ENCODE measurements at places on chromosomes 7 and 10. TPM values are rescaled to one million over a fixed set of nuclear protein-coding genes. Genes with fewer than 3 reads are reported as not detected.

Gene AP3M1
- 35.0 TPM for total RNA-seq

DNA sequence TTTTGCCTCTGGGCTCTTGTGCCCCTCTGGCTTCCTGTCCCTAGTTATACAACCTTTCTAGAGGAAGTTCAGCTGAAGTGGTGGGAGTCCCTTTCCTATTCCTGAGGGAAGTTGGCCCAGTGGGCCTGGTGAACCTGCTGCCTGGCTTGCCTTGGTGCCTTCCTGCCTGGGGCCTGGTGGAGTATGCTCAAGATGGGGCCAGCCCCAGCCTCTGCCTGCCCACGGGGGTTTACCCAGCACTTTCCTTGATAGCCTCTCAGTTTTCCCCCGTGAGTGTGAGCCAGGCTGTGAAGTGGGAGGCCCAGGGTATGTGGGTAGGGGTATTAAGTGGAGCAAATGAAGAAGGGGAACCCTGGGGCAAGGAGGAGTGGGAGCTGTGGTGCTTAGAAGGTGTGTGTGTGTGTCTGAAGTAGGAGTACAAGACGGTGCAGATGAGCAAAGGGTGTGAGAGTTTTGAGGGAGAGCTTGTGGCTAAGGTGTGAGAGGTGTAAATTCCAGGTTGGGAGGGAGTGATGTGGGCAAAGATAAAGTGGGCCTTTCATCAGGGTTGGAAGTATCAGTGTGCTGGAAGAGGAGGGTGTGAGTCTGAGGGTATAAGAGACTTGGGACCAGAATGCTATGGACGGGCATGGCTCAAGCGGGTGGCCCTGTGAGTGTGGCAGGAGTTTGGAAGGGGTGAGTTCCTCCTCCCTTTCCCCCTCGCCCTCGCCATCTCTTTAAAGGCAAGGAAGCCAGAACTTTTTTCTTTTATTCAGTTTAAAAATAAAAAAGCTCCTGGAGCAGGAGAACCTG, 10.9 kb upstream of the PAX2 start:
- no peak for DNase-seq
- H3K27me3 ChIP-seq, result peaks cover 82% of the 10 kb centered on the region
- no peak overlapping the region for H3K4me3 ChIP-seq
- H3K4me1 ChIP-seq, result peaks cover 7% of the 10 kb centered on the region

Gene AKR1C4
- not detected for total RNA-seq

- H3K27ac ChIP-seq, result peak overlapping the region; percentile 72
- peaks cover 19% of the 10 kb centered on the region for H3K36me3 ChIP-seq
- peak; percentile 65 for DNase-seq
- H3K4me3 ChIP-seq, result peak overlapping the region; percentile 8
- no peaks in the 10 kb centered on the region for H3K27me3 ChIP-seq
These were observed 39.5 kb downstream of the AGK start for GRCh38 chr7:141590666-141591065.

GRCh38 chr7:102418592-102418991, 14.8 kb upstream of the ORAI2 start:
- no peaks in the 10 kb centered on the region for H3K27me3 ChIP-seq
- H3K36me3 ChIP-seq, result peaks cover 92% of the 10 kb centered on the region
- H3K27ac ChIP-seq, result no peak overlapping the region
- no peak overlapping the region for H3K4me3 ChIP-seq

Gene MAGI2
- total RNA-seq, result 0.07 TPM

Gene IFIT2
- 0.58 TPM for total RNA-seq

Gene COL26A1
- total RNA-seq, result not detected

GRCh38 chr7:131648491-131648890, 92.1 kb upstream of the PODXL start:
- no peaks in the 10 kb centered on the region for H3K27me3 ChIP-seq
- H3K36me3 ChIP-seq, result no peaks in the 10 kb centered on the region
- no peak for DNase-seq
- no peak overlapping the region for H3K4me3 ChIP-seq

Gene DCLRE1C
- 11.5 TPM for total RNA-seq

- H3K4me3 ChIP-seq, result no peak overlapping the region
- peak; percentile 47 for DNase-seq
- H3K4me1 ChIP-seq, result no peaks in the 10 kb centered on the region
- H3K36me3 ChIP-seq, result no peaks in the 10 kb centered on the region
- peaks cover 11% of the 10 kb centered on the region for H3K27me3 ChIP-seq
These were observed 28.1 kb upstream of the HERPUD2 start for GRCh38 chr7:35723011-35723410.

DNA sequence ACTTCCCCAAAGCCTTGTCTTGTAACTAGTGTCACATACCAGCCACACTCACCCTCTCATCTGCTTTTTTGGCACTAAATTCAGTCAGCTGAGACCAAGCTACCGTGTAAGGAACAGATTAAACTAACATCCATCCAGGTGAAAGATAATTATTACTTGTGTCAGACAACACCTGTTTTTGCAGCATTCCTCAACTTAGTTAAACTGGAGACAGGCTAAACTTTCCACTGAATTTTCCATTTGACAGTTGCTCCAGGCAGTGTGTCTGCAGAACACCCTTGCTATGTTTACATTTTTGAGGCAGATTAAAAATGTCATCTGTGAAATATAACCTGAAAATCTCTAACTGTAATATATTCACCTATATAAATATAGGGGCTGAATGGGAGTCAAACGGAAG, 73.6 kb downstream of the CYP26A1 start:
- no peak overlapping the region for H3K27ac ChIP-seq
- H3K27me3 ChIP-seq, result no peaks in the 10 kb centered on the region
- no peak for DNase-seq
- H3K4me1 ChIP-seq, result peaks cover 27% of the 10 kb centered on the region
- H3K4me3 ChIP-seq, result no peak overlapping the region
- no peaks in the 10 kb centered on the region for H3K36me3 ChIP-seq

GRCh38 chr10:34596351-34596750, 218.7 kb downstream of the PARD3 start:
- no peak for DNase-seq
- H3K27ac ChIP-seq, result no peak overlapping the region
- no peak overlapping the region for H3K4me3 ChIP-seq
- H3K36me3 ChIP-seq, result peaks cover 9% of the 10 kb centered on the region

- peaks cover 22% of the 10 kb centered on the region for H3K27me3 ChIP-seq
- DNase-seq, result peak; percentile 20
These were observed 3.6 kb downstream of the VWC2 start for GRCh38 chr7:49776994-49777393.

DNA sequence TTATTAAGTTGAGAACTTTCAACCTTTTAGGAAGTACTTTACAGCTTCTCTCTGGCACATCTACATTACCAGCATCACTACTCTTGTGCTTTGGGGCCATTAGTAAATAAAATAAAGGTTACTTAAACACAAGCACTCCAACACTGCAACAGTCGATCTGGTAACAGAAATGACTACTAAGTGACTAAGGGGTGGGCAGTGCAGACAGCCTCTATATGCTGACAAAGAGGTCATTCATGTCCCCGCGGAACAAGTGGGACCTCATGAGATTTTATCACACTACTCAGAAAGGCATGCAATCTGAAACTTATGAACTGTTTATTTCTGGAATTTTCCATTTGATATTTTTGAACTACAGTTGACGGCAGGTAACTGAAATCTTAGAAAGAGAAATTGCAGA, 111.3 kb upstream of the DNAJB12 start:
- no peak overlapping the region for H3K27ac ChIP-seq
- no peaks in the 10 kb centered on the region for H3K4me1 ChIP-seq
- DNase-seq, result no peak
- H3K27me3 ChIP-seq, result no peaks in the 10 kb centered on the region
- H3K4me3 ChIP-seq, result no peak overlapping the region

GRCh38 chr7:132755538-132756483, 179.5 kb upstream of the PLXNA4 start:
- no peaks in the 10 kb centered on the region for H3K36me3 ChIP-seq
- no peaks in the 10 kb centered on the region for H3K4me1 ChIP-seq
- no peak overlapping the region for H3K27ac ChIP-seq
- DNase-seq, result peak; percentile 16
- H3K4me3 ChIP-seq, result no peak overlapping the region
- H3K27me3 ChIP-seq, result no peaks in the 10 kb centered on the region

DNA sequence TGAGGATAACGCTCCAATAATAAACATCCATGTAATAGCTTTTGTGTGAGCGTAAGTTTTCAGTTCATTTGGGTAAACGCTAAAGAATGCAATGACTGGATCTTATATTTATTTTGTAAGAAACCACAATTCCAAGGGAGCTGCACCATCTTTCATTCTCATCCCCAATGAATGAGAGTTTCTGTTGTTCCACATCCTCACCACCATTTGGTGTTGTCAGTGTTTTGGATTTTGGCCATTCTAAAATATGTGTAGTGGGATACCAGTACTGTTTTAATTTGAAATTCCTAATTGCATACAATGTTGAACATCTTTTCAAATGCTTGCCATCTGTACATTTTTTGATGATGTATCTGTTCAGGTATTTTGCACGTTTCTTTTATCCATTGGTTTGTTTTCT, 50.9 kb upstream of the SEMA3D start:
- DNase-seq, result no peak
- no peaks in the 10 kb centered on the region for H3K36me3 ChIP-seq
- H3K27ac ChIP-seq, result no peak overlapping the region
- peaks cover 87% of the 10 kb centered on the region for H3K27me3 ChIP-seq

DNA sequence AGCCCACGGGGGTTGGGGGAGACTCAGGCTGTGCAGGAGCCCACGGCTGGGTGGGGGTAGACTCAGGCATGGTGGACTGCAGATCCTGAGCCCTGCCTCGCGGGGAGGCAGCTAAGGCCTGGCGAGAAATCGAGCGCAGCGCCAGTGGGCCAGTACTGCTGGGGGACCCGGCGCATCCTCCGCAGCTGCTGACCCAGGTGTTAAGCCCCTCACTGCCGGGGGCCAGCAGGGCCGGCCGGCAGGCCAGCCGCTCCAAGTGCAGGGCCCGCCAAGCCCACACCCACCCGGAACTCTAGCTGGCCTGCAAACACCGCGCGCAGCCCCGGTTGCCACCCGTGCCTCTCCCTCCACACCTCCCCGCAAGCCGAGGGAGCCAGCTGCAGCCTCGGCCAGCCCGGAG, 33.4 kb downstream of the SP4 start:
- H3K27ac ChIP-seq, result no peak overlapping the region
- DNase-seq, result no peak
- peaks cover 7% of the 10 kb centered on the region for H3K36me3 ChIP-seq

DNA sequence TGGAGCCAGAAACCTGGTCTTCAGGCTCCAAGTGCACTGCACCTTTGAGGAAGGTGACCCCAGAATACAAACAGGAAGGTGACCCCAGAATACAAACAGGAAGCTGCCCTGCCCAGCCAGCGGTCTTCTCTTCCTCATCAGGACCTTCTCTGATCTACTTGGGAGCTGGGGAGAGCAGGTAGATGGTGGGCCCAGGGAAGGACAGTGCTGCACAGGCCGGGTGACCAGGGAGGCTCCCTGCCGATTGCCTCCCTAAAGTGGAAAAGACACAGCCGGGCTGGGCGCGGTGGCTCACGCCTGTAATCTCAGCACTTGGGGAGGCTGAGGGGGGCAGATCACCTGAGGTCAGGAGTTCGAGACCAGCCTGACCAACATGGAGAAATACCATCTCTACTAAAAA, 151.8 kb upstream of the CHST15 start:
- H3K27ac ChIP-seq, result no peak overlapping the region
- no peaks in the 10 kb centered on the region for H3K27me3 ChIP-seq
- no peak for DNase-seq
- no peak overlapping the region for H3K4me3 ChIP-seq
- H3K36me3 ChIP-seq, result no peaks in the 10 kb centered on the region

GRCh38 chr10:49415109-49415508, 19.2 kb upstream of the DRGX start:
- no peak overlapping the region for H3K27ac ChIP-seq
- no peak for DNase-seq
- no peak overlapping the region for H3K4me3 ChIP-seq
- H3K27me3 ChIP-seq, result peaks cover 48% of the 10 kb centered on the region

GRCh38 chr7:75611557-75612178, 119.5 kb downstream of the SPDYE5 start:
- no peaks in the 10 kb centered on the region for H3K4me1 ChIP-seq
- H3K27me3 ChIP-seq, result no peaks in the 10 kb centered on the region
- no peak for DNase-seq
- H3K4me3 ChIP-seq, result no peak overlapping the region

DNA sequence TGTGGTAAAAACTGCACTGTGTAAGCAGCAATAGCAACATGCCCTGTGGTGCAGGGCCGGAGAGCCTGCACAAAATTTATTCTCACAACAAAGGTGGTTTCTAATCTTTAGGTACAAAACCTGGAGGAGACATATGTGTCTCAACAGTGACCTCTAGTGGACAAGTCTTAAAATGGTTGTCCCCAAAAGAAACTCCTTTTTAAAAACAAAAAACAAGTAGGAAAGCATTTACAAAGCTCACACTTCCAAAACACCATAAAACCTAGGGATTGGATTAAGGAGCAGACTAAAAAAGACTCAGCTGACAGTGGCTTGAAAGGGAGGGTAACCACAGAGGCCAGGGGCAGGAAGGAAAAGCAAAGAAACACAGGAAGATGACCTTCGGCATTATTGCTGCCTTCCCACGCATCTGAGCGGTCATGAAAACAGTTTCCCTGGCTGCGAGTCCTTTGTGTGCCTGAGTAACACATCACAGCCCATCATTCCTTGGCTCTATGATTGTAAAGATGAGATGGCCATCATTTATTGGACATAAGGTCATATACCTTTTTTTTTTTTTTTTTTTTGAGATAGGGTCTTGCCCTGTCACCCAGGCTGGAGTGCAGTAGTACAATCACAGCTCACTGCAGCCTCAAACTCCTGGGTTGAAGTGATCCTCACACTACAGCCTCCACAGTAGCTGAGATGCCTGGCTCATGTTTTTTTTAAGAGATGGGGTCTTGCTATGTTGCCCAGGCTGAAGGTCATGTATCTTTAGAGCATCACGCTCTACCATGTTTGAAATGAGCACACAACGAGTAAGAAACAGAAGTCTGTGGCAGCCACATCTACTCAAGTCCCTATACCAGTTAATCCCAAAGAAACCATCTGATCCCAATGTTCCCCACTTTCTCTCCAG, 39.5 kb downstream of the RSU1 start:
- H3K4me1 ChIP-seq, result no peaks in the 10 kb centered on the region
- no peaks in the 10 kb centered on the region for H3K27me3 ChIP-seq
- no peak overlapping the region for H3K4me3 ChIP-seq
- peaks cover 4% of the 10 kb centered on the region for H3K36me3 ChIP-seq

- H3K4me3 ChIP-seq, result no peak overlapping the region
- H3K27ac ChIP-seq, result no peak overlapping the region
- no peak for DNase-seq
- no peaks in the 10 kb centered on the region for H3K36me3 ChIP-seq
- H3K27me3 ChIP-seq, result no peaks in the 10 kb centered on the region
- H3K4me1 ChIP-seq, result no peaks in the 10 kb centered on the region
These were observed 33.4 kb upstream of the WASL start for GRCh38 chr7:123782071-123782798.

- H3K27me3 ChIP-seq, result no peaks in the 10 kb centered on the region
- no peak overlapping the region for H3K27ac ChIP-seq
- H3K4me1 ChIP-seq, result peaks cover 17% of the 10 kb centered on the region
- peaks cover 46% of the 10 kb centered on the region for H3K36me3 ChIP-seq
These were observed 229.1 kb upstream of the MKLN1 start for GRCh38 chr7:131098527-131098926.

DNA sequence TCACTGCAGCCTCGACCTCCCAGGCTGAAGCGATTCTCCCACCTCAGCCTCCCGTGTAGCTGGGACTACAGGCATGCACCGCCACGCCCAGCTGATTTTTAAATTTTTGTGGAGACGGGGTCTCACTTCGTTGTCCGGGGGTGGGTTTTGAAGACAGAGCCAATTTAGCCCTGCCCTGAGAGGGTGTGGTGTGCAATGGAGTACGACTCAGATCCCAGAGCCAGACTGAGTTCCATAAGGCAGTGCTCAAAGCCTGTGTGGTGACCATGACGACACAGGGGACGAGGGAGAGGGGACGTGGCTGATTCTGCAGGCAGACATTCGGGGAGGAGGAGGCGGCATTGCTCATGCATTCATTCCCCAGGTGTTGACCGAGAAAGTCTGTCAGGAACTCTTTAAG, 72.1 kb downstream of the ZMIZ1 start:
- DNase-seq, result no peak
- H3K4me1 ChIP-seq, result peaks cover 23% of the 10 kb centered on the region
- peaks cover 24% of the 10 kb centered on the region for H3K36me3 ChIP-seq
- no peak overlapping the region for H3K27ac ChIP-seq

Gene INTS1
- total RNA-seq, result 86.3 TPM

All from MCF 10A (cell line).